ENCODE measurements at places on chromosomes 11 and 22.

DNA sequence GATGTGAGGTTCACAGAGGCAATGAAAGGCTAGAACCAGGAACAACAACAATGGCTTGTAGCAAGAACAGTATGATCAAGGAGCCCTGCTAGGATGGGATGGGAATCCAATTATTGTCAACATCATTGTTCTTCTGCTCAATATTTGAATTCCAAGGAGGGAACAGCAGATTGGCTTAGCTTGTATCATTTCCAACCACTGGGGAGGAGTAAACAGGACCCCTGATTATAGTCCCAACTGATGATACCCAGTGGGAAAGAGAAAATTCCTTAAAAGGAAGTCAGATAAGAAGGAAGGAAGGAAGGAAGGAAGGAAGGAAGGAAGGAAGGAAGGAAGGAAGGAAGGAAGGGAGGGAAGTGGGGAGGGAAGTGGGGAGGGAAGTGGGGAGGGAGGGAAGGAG, 69.5 kb upstream of the ZC3H12C start:
- DNase-seq: no peak

GRCh38 chr11:32216749-32217148, 125.9 kb downstream of the RCN1 start:
- no peak for DNase-seq

GRCh38 chr22:36258701-36259614, 6.0 kb downstream of the APOL1 start:
- no peak for DNase-seq

DNA sequence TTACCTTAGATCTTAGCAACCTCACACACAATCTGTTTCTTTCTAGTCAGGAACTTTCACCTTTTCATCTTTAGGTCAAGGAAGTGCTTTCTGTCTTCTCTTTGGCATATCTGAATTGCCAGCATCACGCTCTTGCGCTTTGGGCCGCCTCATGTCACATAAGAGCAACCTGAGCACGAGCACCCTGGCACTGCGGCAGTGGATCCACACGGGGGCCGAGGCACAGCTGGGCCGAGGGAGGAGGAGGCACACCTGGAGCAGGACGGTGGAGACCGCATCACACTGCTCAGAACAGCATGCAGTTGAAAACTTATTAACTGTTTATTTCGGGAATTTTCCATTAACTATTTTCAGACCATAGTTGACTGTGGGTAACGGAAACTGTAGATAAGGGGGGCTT, 10.7 kb downstream of the MOB2 start:
- DNase-seq: no peak

- no peak for DNase-seq
Observed at GRCh38 chr22:40056559-40056958, 61.8 kb downstream of the FAM83F start.

GRCh38 chr22:25182131-25183110, 17.2 kb upstream of the CRYBB3 start:
- DNase-seq: no peak

GRCh38 chr11:125314276-125315078, 149.9 kb downstream of the PKNOX2 start:
- DNase-seq: no peak

- peak; percentile 12 for DNase-seq
Observed at GRCh38 chr11:67317888-67318555, 14.7 kb downstream of the SSH3 start.

GRCh38 chr11:23143022-23143421, 282.7 kb upstream of the CCDC179 start:
- DNase-seq: no peak

DNA sequence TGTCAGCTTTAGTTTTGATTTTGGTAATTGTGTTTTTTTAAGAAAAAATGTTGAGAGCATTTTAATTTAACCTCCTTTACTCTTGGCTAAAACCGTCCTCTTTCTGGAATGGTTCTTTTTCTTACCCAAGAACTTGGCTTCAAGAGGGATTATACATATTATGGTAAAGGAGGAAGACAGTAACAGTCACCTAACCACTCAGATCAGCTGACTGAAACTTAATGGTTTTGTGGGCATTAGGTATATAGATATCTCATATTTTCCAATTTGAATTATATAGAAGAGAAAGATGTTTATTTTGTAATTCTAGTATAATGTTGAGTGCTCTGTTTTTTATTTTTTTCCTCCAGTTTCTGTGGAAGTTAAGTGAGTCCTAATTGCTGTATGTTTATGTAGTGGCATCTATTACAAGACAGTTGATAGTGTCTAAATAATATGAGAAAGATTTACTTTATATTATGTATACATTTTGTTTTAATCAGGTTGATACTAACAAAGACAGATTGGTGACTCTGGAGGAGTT, 36.6 kb upstream of the NCR3LG1 start:
- DNase-seq: no peak

GRCh38 chr22:20868025-20868962, 9.5 kb downstream of the SNAP29 start:
- no peak for DNase-seq

DNA sequence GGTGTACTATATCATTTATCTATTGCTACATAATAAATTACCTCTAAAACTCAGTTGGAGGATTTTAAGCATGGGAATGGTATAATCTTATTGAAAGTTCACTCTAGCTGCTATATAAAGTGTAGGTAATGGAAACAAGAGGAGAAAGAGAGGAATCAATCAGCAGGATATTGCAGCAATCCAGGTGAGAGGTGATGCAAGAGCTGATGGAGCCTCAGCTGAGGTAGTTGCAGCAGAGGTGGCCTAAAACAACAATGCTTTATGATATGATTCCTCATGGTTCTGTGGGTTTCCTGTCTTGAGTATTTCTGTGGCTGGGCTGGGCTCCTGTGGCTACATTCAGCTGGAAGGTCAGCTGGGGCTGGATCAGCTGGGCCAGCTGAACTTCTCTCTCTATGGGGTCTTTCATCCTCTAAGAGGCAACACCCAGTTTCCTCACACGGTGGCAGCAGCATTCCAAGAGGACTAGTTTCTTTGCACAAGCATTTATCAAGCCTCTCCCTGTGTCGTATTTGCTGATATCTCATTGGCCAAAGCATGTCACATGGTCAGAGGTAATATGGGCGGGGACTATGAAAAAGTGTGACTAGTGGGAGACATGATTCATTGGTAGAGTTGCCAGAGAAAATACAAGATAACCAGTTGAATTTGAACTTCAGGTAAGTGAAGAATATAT, 135.4 kb upstream of the LARGE1 start:
- no peak for DNase-seq

GRCh38 chr22:37166675-37167066, 17.0 kb upstream of the IL2RB start:
- DNase-seq: peak; percentile 88

- no peak for DNase-seq
Observed at GRCh38 chr22:48053486-48053885, 1291.0 kb downstream of the TBC1D22A start.

DNA sequence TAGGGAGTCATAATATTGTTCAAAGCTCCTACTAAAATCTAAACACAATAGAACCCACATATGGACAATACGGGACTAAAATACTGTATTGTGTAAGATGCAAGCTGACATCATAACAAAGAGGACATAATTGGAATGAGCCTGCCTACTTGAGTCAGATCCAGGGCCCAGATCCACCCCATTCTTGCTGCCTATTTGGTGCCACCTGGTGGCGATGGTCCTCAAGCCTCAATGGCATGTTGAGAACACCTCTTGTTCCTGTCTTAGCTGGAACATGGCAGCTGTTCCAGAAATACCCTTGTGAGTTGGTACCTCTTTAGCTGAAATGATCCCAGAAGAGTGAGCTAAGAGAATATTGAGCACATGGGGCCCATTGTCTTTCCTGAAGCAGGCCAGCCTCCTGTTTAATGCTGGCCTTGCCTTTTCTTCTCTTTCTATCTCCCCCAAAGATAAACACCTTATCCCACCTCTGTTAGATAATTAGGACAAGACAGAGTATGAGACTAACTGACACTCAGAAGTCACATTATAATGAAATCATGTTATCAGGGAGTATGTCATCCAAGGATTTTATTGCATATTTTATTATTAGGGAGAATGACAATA, 680.9 kb upstream of the ANO5 start:
- no peak for DNase-seq

GRCh38 chr11:124310721-124311120, 3.0 kb downstream of the OR8D1 start:
- no peak for DNase-seq

GRCh38 chr22:45547731-45548130, 45.0 kb downstream of the FBLN1 start:
- no peak for DNase-seq

DNA sequence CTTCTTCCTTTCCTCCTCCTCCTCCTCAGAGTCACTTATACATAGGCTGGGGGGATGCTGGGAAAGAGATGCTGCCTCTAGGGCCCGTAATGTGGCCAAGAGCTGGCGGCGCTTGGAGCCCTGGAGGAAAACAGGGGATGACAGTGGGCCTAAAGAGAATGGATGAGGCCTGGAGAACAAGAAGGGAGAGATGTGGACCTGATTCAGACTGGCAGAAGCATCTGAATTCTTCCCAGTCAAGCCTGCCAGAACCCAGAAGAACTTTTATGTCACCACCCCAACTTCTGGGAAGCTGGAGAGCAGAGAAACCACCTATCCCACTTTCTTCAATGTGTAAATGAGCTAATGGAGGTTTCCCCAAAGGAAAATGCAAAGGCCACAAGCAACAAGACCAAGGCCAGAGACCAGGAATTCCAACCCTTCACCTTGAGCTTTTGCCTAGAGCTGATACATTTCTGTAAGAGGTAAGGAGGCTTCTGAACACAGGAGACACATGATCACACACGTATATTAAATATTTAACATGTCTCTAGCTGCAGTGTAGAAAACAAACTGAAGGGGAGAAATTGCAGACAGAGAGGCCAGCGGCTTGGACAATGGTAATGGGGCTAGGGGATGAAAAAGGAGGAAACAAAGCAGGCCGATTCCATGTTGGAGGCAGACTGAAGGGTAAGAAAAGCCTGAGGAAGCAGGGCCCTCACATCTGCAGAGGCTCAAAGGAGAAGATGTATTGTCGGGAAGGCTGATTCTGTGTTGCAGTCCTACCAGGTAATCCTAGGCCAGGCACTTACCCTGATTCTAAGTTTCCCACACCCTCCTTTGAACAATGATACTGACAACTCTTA, 1.1 kb downstream of the RRP8 start:
- DNase-seq: no peak

DNA sequence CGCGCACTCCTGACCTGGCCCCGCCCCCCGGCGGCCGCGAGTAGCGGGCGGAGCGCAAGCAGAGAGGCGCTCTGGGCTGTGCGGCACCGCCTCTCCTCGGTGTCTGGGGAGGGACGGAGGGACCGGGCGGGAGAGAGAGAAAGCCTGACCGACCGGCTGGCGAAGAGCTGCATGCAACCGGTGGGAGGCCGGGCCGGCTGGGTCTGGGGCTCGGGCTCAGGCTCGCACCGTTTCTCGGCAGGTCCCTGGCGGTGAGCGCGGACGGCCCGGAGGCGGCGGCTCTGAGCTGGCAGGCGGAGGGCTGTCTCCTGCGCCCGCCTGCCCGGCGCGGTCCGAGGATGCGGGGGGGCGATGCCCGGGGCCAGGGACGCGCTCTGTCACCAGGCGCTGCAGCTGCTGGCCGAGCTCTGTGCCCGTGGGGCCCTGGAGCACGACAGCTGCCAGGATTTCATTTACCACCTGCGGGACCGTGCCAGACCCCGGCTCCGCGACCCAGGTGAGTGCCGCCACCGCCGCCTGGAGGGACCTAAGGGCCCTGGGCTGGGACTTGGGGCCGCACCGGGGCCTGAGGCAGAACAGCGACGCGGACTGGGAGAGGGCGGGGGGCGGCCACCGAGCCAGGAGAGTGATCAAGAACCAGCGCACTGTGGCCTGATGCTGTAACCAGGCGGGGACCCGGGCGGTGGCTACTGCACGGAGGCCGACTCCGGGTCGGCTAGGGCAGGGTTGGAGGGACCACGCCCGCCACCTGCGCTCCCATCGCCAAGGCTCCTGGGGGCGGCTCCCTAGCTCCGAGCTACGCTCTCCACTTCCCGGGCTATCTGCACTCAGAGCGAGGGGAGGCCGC, at the start of gene SYT9:
TSS of gene SYT9 (plus strand) at position 69 of the 847 bp plus-strand sequence. CDS start at position 352, 283 bp downstream.
- peak; percentile 67 for DNase-seq

DNA sequence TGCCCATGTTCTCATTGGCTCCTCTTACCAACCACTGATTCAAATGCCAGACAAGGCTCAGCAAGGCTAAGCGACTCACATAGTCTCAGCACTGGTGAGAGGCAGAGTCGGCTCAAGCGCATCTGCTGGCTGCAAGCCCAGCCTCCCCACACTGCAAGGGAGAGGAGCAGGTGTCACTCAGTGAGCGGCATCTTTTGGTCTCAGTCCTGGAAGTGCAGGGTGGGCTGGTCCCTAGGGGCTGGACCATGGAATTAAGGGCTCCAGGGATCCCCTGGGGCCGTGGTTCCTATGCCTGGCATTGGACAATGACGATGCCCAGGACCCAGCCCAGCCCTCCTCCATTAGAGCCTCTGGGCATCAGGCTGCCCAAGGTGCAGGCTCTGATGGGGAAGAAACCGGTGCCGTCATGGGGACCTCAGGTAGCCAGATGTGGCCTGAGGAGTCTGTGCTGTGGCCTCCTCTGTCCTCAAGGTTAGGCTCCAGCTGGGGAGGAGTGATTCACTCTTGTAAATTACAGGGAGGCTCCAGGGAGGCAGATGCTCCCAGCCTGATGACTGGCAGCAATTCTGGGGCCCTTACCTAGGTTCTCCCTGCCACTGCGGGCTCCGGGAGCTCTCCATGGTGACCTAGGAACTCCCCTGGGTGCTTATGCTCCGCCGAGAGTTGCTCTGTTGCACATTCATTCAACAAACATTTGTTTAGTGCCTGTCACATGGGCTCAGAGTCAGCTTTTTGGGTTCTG, 28.0 kb downstream of the FADS2 start:
- DNase-seq: no peak

DNA sequence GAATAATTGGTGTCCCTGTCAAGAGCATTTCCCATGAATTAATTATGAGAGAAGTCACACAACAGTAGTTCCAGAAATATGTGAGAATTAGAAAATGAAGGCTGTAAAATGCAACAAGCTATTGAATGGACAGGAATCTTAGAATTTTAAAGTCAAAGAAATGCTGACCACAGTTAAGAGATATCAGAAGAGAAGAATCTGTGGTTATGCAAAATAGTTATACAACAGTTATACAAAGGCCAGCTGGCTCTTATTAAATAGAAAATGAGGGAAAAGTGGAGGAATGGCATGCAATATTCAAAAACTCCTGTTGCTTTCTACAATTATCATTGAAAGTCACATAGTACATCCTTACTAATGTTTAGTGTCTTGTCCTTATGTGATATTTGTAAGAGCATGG, 27.4 kb downstream of the CASP12 start:
- no peak for DNase-seq
